ENCODE measurements at places on chromosomes 11 and 22.

DNA sequence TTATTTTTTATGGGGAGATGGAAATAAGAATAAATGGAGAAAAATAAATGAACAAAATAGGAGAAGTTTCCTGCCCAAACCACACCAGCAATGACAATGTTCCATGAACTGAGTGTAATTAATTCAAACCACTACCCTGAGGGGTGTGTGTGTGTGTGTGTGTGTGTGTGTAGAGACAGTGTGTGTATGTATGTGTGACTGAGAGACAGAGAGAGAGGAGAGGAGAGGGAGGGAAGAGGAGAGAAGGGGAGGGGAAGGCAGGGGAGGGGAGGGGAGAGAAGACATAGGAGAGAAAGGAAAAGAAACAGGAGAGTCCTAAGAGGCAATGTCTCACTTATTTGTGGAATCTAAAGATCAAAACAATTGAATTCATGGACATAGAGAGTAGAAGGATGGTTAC is 65.0 kb upstream of the POU2AF1 start:
- no peak for DNase-seq

- no peak for DNase-seq
Measured at GRCh38 chr11:60459345-60459744, 3.7 kb downstream of the MS4A1 start.

DNA sequence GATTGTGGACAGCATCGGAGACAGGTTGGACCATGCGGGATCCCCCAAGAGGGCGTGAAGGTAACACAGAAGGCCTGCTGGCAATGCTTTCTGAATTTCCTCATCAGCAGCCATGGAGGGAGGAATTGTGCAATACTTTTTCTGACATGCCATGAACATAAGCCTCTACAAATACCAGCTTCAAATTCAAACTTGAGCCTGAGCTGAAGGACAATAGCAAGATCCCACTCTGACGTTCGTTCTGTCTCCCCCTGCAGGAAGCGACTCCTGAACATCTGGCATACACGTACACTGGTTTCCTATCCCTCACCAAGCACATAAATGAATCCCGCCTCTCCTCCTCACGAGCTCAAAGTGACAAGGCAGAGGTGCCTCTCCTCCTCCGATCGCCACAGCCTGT is 312.2 kb downstream of the BRD1 start:
- DNase-seq = no peak

GRCh38 chr11:44848203-44848962 is 102.3 kb downstream of the TP53I11 start:
- no peak for DNase-seq

GRCh38 chr22:31323578-31324550 is 22.3 kb downstream of the PATZ1 start:
- DNase-seq = no peak

- no peak for DNase-seq
Measured at GRCh38 chr11:111205632-111206385, 39.7 kb upstream of the POU2AF2 start.

GRCh38 chr11:122367809-122368231 is 251.8 kb upstream of the BLID start:
- DNase-seq = no peak

Measured in CD4-positive, alpha-beta T cell treated with Interleukin-4 for 4 hours (primary cell).